Stimulated activated CD8-positive, alpha-beta memory T cell treated with anti-CD3 and anti-CD28 coated beads, Interleukin-4, amount 100 ng/mL, for 4 hours (primary cell): ENCODE measurements at places on chromosomes 11 and 22.

DNA sequence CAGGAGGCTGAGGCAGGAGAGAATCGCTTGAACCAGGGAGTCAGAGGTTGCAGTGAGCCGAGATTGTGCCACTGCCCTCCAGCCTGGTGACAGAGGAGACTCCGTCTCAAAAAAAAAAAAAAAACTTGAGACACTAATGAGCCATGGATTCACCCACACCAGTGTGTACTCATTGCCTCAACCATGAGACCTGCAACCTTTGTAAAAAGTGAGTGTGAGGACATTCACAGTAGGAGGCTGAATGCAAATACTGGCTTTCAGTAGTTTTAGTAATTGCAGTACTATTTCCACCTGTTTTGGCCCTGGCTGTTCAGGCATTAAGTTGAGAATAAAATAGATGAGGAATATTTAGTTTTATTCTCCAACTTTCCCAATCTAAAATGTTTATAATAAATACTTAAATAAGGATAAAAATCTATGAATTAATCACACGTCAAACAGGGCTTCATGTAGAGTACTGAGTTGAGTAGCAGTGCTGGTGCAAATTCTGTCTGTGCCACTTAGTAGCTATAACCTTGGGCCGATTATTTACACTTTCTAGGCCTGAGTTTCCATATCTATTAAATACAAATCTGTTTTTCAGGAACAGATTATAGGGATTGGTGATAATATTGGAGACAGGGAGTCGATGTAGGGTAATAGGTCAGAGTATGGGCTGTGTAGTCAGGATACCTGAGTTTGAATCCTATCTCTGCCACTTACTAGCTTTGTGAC lies 72.8 kb downstream of the PPP2R1B start:
- no peak for DNase-seq

GRCh38 chr22:50526834-50527801 lies 1.7 kb upstream of the SCO2 start:
- no peak for DNase-seq

- no peak for DNase-seq
These were observed 65.2 kb upstream of the PHOX2A start for GRCh38 chr11:72309074-72309598.

- no peak for DNase-seq
These were observed 6.7 kb downstream of the TEAD1 start for GRCh38 chr11:12680940-12681258.

- no peak for DNase-seq
These were observed 16.6 kb downstream of the SEC14L3 start for GRCh38 chr22:30455075-30455840.

DNA sequence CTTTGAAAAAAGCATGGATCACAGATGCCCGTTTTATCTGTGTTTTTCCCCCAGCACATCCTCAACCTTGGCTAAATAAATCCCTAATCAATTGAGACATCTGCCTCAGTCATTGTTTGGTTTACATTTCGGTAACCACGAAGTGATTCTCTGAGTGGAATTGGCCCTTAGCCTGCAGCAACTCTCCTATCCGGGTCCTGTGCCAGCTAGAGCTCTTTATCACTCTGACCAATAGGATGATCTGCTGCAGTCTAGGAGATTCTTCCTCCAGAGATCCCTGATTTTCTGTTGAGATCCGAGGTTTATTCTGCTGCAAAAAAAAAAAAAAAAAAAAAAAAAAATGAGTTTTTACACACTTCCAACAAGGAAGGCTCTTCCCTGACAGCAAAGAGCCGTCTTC lies 137.3 kb downstream of the KCNA4 start:
- DNase-seq: no peak

- DNase-seq: no peak
These were observed 31.5 kb downstream of the KIAA0930 start for GRCh38 chr22:45208993-45209838.

DNA sequence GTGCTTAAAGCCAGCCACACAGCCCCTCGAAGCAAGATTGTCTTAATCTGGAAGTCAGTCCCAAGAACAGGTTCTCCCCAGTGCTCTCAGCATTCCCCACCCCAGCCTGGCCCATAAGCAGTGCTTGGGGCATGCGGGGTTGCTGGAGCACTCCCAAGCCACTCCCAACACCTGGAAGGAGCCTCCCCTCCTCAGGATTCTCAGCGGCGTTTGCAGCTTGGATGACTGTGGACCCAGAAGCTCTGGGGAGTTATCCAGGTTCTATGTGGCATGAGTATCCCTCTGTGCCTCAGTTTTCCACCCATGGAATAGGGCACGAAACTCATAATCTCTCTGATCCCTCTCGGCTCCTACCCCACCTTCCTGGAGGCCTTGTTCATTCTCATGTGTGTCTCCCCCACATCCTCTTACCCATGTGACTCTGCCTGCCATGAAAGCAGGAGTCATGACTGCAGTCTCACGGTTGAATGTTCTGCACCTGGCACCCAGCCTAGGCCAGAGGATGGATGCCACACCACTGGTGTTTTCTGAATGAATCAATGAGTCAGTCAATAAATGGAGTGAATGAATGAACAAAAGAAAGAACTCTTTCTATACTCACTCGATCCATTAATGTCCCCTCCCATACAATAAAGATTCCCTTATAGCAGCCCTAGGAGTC lies 33.4 kb upstream of the WNT7B start:
- no peak for DNase-seq

- DNase-seq: no peak
These were observed 62.1 kb upstream of the B3GNT6 start for GRCh38 chr11:76972051-76972450.

DNA sequence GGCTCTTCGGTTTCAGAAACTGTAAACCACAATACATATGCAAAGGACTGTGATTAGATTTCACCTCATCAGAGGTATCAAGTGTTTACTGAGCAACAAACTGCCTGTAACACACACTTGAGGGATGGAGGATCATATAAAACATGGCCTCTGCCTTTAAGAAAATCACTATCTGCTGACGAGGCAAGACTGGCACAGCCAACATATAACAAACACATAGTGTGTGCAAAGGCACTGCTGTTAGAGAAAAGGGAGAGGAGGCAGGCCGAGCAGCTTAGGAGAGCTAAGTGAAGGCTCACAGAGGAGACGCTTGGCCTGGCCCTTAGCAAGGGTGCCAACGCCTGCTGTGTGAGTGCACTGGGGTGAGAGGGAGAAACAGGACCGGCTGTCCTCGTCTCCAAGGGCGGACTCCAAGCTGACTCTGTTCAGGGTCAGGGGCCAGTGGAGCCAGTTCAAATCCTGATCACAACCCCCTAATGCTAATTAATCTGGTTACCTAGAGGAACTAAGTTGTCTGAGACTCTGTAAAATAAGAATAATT lies 48.2 kb downstream of the LRFN4 start:
- no peak for DNase-seq

DNA sequence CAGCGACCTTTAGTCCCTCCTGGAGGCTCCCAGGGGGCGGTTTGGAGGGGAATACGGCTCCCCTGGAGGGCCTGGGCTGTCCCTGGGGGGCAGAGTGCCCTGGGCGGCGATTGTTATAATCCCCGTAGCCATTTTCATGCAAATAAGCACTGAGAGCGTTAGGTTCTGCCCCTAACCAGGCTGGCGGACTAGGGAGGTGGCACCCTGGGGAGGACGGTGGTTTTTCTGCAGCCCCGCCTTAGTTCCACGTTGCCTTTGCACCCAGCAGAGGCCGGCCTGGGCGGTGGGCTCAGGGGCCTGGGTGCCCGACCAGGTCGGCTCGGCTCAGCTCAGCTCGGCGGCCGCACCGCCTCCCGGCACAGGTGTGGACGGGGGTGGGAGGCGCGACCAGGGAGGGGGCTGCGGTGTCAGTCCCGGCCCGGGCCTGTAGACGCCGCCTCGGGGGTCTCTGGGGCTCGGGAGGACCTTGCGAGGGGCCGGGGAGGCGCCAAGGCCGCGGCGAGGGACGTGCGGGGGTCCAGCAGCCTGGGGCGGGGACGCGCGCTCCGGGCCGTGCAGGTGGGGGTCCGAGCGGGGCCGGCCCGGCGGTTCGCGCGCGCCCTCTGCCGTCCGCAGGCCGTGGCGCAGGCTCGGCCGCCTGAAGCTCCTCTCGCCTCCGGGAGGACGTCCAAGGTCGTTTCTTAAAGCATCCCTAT lies 2.3 kb upstream of the DUSP8 start:
- no peak for DNase-seq

DNA sequence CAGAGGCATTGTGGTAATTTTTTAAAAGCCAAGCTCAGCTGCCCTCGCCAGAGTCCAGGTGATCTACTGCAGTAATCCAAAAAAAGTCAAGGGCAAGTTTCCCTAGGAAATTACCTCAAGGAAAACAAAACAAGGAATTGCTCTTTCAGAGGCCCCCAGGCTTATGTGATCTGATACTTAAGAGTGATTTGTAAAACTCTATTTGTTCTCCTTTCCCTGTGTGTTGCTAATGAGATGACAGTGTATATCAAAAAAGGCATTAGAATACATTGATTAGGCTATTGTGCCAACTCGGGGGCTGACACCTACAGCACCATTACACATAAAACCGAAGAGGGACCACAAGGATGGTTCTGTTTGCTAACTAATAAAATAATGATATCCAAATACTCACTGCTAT lies 44.5 kb upstream of the CHRM4 start:
- no peak for DNase-seq

DNA sequence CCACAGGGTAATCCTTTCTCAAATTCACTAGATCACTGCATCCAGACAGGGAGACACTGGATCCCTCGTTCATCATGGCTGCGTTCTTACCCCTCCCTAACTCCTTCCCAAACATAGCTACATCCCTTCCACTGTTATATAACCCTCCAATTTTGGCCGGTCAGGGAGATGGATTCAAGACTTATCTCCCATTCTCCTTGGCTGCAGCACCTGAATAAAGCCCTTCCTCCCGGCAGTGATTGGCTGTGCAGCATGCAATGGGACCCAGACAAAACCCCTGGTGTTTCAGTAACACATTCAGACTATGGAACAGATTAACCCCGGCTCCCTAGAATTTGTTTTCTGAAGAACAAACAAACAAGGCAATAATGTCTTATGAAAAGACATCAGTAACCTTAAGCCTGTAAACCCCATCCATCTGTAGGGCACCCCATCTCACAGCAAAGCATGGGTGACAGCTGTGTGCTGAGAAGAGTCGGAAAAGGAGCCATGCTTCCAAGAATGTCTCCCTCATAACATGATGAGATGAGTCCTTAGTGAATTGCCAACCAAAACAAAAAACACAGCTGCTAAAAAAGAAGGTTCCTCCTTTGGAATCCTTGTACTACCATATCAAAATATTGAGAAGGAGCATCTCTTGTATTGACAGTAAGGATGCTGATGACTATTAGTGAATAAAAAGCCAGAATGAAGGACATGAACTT lies 5.0 kb downstream of the MIF start:
- no peak for DNase-seq

DNA sequence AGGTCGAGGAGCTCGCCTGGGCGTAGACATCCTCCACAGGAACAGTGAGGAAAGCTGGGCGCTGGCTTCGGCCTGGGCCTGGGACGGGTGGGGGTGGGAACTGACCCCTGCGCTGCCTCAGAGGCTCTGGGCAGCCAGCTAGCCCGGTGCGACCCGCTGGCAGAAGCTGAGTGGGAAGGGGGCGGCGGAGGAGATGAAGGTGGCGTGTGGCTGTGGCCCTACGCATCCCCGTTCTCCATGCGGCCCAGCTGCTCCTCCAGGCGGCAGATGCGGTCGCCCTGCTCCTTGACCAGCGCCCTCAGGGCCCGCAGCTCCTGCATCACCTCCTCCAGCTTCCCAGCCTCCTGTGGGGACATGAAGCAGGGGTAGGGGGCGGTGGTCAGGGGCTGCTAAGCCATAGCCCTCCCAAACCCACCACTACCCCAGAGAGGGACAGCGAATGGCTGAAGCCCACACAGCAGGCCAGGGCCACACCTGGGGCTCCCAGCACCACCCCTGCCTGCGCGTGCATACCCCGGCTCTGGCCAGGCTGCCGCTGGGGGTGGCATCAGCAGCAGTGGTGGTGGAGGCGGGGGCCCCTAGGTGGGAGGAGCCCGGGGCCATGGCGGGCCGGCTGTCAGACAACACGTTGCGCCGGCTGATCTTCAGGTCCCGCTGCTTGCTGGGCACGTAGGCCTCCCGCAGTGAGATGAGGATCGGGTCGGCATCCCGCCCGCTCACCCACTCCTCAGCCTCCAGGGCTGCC lies 848 bp upstream of the PTPRCAP start:
- DNase-seq: peak; percentile 48

- DNase-seq: no peak
These were observed 22.3 kb downstream of the SPON1 start for GRCh38 chr11:13984616-13985450.

- no peak for DNase-seq
These were observed 38.5 kb downstream of the CDON start for GRCh38 chr11:126024123-126024522.

- no peak for DNase-seq
These were observed 9.1 kb downstream of the UCP3 start for GRCh38 chr11:73999581-74000306.

- DNase-seq: no peak
These were observed 87.8 kb downstream of the CEP164 start for GRCh38 chr11:117415358-117415896.

- no peak for DNase-seq
These were observed 238.7 kb upstream of the PLET1 start for GRCh38 chr11:112499153-112499880.

GRCh38 chr11:11192541-11192940 lies 160.5 kb downstream of the CSNK2A3 start:
- no peak for DNase-seq

DNA sequence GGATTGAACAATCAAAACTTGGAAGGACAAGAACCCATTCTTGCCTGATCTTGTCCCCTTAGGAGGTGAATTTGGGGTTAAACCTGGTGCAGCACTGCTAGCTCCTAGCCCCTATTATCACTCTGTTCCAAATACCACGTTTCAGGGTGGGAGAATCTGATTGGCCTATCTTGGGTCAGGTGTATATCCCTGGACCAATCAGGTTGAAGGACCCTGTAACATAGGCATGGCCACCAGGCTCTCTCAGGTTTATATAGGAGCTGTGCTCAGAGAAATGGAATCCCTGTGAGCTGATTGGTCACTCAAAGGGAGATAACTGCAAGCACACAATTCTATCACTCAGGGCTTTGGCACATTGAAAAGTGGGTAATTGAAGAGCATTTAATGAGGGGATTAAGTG lies 26.6 kb upstream of the AMPD3 start:
- DNase-seq: no peak

GRCh38 chr11:126173257-126173656 lies 38.2 kb downstream of the RPUSD4 start:
- DNase-seq: no peak

- DNase-seq: no peak
These were observed 368.9 kb downstream of the SHANK2 start for GRCh38 chr11:70883323-70883940.
